ENCODE measurements at places on chromosomes 5 and 9.
A peak's percentile ranks its signal among the peaks of the same experiment; 100 is the strongest.

DNA sequence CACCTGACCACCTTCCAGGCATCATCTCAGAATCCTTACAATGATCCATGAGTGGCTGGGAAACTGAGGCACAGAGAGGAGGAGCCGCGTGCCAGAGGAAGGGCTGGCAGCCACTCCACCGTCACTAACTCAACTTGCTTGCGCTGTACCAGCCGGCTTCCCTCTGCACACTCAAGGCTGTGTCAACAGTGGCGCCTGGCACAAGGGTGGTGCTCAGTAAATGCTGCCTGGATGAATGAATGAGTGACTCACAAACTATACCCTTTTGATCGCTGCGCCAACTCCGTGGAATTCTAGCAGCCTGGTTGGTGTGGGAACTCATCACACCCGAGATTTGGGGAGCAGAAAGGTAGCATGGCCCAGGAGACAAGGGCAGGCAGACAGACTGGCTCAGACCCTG lies 21.9 kb downstream of the PRRX2 start:
- DNase-seq, result no peak

GRCh38 chr5:71596169-71596568 lies 9.0 kb downstream of the MCCC2 start:
- DNase-seq, result no peak

DNA sequence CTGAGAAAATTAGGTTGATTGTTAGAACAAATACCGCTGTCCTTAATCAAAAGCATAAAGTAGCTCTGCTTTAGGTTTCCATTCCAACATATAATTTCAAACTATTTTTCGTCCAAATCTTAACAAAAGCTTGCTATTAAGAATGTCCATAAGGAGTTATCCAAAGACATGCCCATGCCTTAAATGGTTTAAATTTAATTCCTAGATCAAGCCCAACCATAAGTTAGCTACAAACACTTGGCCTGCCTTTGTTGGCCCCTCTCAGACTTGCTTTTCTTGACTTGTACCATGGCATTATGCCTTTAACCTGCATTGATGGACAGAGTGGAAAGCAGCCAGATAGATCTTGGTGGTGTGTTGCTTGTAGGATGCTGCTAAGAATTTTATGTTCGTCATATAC lies 8.8 kb downstream of the GARNL3 start:
- no peak for DNase-seq

- no peak for DNase-seq
Measured at GRCh38 chr9:81592887-81593266, 96.5 kb downstream of the TLE1 start.

DNA sequence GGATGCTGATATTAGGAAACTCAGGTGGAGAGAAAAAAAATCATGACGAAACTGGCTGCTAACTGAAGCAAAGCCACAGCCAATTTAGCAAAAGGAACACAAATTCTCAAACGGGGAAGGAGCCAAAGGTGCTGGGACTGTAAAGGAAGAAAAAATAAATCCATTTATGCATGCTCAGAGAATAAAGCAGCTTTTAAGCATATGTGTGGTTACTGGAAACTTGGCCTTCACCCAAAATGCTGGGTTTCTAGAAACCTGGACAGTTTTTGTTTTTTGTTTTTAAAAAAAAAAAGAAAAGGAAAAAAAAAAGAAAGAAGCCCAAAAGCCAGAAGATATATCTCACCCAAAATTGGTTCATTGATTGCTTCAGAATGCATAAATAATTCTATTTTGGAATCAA lies 8.0 kb downstream of the WHRN start:
- DNase-seq, result no peak

DNA sequence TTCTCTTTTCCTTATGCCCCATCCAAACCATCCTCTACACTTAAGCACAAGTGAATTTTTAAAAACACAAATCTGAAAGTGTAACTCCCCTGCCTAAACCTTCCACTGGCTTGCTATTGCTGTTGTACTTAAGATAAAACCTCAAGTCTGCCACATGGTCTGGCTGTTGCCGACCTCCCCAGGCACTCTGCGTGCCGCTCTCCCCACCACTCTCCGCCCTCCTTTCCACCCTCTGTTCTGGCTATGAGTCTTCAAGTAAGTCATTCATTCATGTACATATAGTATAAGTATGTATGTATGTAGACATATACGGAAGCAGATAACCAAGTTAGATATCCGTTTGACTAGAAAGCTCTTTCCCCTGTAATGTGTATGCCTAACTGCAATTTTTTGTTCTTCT lies 94.7 kb upstream of the ANKRD55 start:
- DNase-seq, result peak; percentile 14

- no peak for DNase-seq
Measured at GRCh38 chr5:176438959-176439757, 9.0 kb upstream of the FAF2 start.

GRCh38 chr5:122877518-122877917 lies 32.1 kb downstream of the SNX24 start:
- no peak for DNase-seq

- DNase-seq, result no peak
Measured at GRCh38 chr5:33010846-33011245, 299.7 kb downstream of the NPR3 start.

DNA sequence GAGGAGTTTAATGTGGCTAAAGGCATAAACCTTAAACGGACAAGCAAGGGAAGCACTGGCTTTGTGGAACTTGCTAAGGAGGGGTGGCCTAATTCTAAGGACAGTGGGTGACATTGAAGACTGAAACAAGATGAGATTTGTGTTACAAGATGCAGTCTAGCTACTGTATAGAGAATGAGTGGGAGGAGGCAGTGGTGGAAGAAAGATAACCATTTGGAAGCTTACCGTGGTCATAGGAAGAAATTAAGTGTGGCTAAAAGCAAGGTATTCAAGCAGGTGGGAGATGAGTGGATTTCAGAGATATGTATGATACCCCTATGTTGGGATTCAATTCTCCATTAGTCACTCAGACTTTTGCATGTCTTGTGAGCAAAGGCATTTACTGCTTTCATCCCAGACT lies 4.6 kb downstream of the PAM start:
- DNase-seq, result no peak

DNA sequence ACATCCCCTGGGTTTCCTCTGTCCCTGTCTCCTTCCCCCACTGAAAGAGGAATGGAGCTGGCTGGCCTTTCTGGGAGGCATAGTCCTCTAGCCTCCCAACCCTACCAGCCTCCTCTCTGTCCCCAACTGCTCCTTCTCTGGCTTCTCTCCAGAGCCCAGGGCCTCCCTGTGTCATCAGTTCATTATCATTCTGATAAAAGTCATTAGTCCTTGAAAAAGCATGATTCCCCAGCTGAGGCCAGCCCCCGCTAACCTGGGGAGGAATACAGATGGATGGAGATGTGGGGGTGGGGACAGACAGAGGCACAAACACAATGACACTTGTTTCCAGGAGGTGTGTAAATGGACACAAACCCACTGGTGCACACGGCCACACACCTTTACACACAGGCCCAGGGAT lies 73.6 kb upstream of the HSPA9 start:
- DNase-seq, result no peak

- no peak for DNase-seq
Measured at GRCh38 chr5:154276261-154276972, 85.9 kb downstream of the GALNT10 start.

- no peak for DNase-seq
Measured at GRCh38 chr5:41962491-41962890, 37.4 kb downstream of the FBXO4 start.

- no peak for DNase-seq
Measured at GRCh38 chr5:94266170-94266569, 352.2 kb downstream of the KIAA0825 start.

DNA sequence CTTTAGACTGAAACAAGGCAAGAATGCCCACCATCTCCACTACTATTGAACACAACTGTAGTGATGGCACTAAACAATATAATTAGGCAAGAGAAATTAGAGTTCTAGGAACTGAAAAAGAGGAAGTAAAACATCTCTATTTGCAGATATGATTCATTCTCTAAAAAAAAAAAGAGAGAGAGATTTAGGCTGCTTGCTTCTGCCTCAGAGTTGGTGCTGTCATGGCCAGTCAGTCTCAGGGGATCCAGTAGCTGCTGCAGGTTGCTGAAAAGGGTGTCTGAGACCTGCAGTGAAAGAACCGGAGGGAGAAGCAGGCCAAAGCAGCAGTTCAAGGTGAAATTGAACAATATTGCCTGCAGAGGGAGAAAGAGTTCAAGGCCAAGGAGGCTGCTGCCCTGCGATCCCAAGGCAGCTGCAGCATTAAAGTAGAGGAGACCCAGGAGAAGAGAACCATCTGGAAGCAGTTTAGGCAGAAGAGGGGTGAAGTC lies 72.5 kb downstream of the AP3B1 start:
- no peak for DNase-seq

GRCh38 chr9:113326230-113326629 lies 13.8 kb downstream of the WDR31 start:
- DNase-seq, result no peak

DNA sequence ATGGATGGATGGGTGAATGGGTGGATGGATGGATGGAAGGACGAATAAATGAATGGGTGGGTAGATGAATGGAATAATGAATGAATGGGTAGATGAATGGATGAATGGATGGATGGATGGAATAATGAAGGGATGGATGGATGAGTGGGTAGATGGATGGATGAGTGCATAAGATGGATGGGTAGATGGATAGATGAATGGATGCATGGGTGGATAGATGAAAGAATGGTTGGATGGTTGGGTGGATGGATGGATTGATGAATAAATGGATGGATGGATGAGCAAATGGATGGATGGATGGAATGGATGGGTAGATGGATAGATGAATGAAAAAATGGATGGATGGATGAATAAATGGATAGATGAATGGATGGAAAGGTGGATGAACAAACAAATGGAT lies 85.2 kb downstream of the PHF2 start:
- no peak for DNase-seq

DNA sequence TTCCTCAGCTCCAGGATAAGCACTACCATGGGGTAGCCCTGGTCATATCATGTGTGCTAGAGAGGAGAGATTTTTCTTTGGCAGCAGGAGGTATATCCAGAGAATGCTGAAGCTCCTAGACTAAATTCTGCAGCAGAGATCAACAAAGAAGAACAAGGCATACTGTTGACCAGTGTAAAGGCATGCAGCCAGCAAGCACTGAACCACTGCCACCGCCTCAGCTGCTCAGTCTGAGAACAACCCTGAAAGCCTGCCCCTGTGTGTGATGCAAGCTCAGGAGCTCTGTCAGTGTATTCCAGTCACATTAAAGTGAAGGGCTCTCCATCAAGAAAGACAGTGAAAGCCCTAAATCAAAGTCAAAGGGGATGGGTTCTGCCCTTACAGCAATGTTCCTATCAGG lies 439.5 kb upstream of the CD180 start:
- DNase-seq, result no peak

DNA sequence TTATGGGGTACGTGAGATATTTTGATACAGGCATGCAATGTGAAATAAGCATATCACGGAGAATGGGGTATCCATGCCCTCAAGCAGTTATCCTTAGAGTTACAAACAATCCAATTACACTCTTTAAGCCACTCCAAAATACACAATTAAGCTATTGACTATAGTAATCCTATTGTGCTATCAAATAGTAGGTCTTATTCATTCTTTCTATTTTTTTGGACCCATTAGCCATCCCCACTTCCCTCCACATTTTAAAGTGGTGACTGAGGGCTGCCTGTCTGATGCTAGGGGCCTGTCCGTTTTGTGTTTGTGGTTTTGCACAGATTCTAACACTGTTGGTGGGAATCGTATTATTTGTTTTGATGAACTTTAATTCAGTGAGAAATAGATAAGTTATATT lies 129.7 kb upstream of the DHFR start:
- DNase-seq, result no peak

- DNase-seq, result no peak
Measured at GRCh38 chr9:105103776-105104175, 140.7 kb upstream of the SLC44A1 start.

DNA sequence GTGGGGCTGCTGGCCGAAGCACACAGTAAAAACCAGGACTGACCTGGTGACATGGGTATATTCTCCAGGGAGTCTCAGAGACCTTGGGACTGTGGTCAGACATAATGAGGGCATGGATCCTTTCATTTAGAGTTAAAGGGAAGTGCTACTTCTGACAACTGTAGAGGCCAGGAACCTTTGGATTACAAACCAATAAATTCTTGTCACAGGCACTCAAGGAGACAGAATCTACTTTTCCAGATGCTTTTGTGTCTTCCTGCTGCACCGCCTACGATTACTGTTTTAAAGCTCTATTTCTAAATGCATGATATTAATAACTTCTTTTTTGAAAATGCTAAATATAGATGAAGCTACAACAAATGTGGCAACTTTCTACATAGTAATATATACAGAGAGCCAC lies 106.5 kb upstream of the LPAR1 start:
- no peak for DNase-seq

DNA sequence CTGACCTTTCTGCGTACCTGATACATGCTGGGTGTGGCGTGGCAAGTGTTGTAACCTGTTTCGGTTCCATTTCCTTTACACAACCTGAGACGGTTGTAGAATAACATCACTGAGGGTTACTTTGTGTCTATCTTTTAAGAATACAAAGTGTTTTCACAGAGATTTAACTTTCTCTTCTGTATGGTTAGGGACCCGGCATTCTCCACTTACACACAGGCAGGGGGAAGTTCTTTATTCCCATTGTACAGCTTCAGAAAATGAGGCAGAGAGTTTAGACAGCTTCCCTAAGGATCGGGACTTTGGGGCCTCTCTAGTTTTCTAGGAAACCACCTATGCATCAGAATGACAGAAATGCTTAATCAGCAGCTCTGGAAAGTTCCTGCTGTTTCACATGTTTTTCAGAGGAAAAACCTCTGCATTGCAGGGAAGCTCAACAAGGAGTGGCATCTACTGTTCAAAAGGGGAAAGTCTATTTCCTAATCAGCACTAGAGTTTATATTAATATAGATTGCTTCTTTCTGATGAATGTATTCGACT lies 41.3 kb downstream of the CAST start:
- no peak for DNase-seq

DNA sequence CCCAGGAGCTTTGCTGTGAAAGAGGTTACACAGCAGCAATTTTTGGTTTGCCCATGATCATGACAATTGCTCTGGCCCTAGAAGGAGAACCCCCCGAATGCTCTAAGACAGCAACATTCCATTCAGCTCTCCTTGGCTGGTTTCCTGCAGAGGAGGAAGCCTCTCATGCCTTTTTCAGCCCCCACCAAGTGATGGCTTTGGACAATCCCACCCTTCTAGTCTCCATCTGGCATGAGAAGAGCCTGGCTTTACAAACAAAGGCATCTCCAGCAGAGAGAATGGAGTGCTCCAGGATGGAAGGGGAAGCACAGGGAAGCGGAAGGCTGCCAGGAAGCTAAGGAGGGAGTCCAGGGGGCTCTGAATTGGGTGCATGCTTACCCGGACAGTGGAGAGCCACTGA lies 98.4 kb downstream of the CRB2 start:
- no peak for DNase-seq

DNA sequence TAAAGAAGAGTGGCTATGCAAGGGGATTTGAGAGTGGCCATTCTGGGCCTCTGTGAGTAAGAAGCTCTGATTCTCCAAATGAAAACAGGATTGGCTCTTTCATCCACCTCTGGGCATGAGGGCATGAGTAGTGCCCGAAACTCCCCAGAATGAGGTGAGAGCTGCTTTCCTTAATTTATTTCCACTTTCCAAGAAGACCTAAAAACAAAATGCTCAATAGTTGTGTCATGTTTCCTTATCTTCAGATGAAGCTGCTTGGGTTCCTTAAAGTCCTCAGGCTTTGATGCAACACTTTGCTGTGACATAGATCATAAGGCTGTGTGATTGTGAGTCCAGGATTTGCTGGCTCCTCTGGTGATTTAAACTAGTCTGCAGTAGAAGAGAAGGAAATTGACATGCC lies 3.1 kb upstream of the ZCCHC10 start:
- no peak for DNase-seq

- DNase-seq, result no peak
Measured at GRCh38 chr5:147406636-147407035, 103.2 kb downstream of the DPYSL3 start.

GRCh38 chr9:133031496-133031911 lies 707 bp downstream of the GTF3C5 start:
- no peak for DNase-seq

Measured in cortex of kidney (tissue), 1 donor.